ENCODE measurements at places on chromosomes 3 and 15. TPM values are rescaled to one million over a fixed set of nuclear protein-coding genes. Genes with fewer than 3 reads are reported as not detected.

DNA sequence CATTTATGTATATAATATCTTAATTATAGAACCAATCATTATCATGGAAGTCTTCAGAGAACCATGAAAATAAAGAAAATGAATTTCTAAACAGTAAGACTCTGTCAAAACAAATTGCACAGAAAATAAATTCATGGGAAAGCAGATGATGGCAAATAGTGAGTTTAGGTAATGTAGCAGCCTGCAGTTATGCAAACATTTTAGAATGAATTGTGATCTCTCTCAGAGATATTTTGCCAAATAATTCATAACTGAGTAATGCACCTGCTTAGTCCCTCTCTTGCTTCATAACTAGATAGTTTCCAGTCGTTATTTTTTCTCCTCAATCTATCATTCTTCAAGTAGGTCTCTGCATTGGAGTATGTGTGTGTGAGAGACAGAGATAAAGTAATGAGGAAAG, 492.7 kb upstream of the THBS1 start:
- no peaks in the 10 kb centered on the region for H3K4me1 ChIP-seq
- H3K36me3 ChIP-seq = no peaks in the 10 kb centered on the region
- no peak overlapping the region for H3K4me3 ChIP-seq
- H3K27me3 ChIP-seq = no peaks in the 10 kb centered on the region
- no peak overlapping the region for H3K27ac ChIP-seq

DNA sequence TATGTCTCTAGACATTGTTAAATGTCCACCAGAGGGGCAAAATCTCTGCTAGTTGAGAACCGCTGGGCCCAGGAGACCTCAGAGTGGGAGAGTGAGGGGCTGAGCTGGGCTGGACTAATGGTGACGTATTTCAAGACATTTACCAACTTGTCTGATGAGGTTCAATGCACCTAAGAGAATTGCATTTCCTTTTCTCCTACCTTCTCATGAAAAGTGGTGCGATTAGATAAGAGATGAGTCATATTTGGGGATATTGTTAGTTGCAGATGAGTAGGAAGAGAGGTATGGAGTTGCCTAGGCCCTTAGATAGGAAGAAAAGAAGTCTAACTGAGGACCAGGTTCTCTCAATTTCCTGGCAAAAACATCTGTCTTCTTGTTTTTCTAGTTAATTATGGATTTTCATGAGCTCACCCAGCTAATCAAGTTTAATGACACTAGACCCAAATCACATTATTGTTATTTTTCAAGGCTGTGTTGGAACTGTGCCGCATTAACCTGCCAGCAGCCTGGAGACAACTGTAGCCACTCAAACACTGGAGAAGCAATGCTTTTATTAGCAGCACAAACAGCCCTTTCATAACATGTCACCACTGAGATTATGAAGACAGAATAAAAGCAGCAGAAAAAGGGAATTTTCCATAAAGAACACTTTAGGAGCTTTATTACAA, 144.2 kb downstream of the PDCD6IP start:
- H3K4me1 ChIP-seq = no peaks in the 10 kb centered on the region
- H3K4me3 ChIP-seq = no peak overlapping the region
- H3K27ac ChIP-seq = no peak overlapping the region
- no peaks in the 10 kb centered on the region for H3K27me3 ChIP-seq
- H3K36me3 ChIP-seq = no peaks in the 10 kb centered on the region

GRCh38 chr15:41732483-41732882, 41.8 kb upstream of the MAPKBP1 start:
- H3K4me3 ChIP-seq = no peak overlapping the region
- DNase-seq = no peak
- peaks cover 53% of the 10 kb centered on the region for H3K36me3 ChIP-seq
- H3K27ac ChIP-seq = no peak overlapping the region
- no peaks in the 10 kb centered on the region for H3K27me3 ChIP-seq

FAM81A gene
- 2.2 TPM for total RNA-seq

- no peak overlapping the region for H3K4me3 ChIP-seq
- no peaks in the 10 kb centered on the region for H3K27me3 ChIP-seq
- H3K4me1 ChIP-seq = no peaks in the 10 kb centered on the region
- H3K36me3 ChIP-seq = no peaks in the 10 kb centered on the region
- H3K27ac ChIP-seq = no peak overlapping the region
These were observed 55.4 kb downstream of the EOMES start for GRCh38 chr3:27666708-27667107.

GASK1A gene
- total RNA-seq = 2.4 TPM

DNA sequence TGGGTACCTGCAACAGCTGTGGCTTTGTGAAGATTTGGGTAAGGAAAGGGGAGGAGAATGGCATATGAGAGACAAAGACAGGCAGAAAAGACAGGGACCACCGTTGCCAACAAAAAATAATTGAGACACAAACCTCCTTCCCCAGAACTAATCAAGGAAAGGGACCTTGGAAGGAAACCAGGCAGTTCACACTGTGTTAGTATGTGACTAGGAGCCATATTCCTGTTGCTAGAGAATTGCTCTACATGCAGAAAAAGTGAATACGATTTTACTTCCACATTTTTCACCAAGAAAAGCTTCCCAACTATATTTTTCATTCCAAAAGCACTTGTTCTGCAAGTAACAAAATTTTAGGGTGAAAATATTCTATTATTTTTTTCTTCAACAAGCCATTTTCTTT, 393.7 kb upstream of the ADAMTS9 start:
- DNase-seq = no peak
- no peak overlapping the region for H3K4me3 ChIP-seq
- H3K36me3 ChIP-seq = no peaks in the 10 kb centered on the region
- no peaks in the 10 kb centered on the region for H3K4me1 ChIP-seq
- H3K27ac ChIP-seq = no peak overlapping the region

- H3K36me3 ChIP-seq = no peaks in the 10 kb centered on the region
- no peaks in the 10 kb centered on the region for H3K27me3 ChIP-seq
- no peak overlapping the region for H3K4me3 ChIP-seq
- H3K4me1 ChIP-seq = no peaks in the 10 kb centered on the region
- no peak overlapping the region for H3K27ac ChIP-seq
These were observed 985.7 kb downstream of the TUSC7 start for GRCh38 chr3:117695321-117695720.

CPA3 gene
- total RNA-seq = 2.4 TPM

DNA sequence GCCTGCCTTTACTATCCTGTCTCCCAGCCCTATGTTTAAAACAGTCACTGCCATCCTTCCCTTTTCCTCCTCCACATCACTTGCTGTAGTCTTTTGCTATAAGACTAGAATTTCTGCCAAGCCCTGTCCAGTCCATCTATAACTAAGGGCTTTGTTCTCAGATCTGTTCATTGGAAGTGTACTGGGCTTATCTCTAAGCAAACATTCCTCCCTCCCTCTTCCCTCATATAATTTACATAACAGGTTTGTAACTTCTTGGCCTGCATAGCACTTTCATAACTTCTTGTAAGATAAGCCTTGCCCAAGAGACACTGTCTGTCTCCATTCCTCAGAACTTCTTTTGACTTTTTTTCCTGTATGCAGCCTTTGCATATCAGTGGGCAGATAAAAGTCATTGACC, 16.7 kb downstream of the TPRG1 start:
- no peak for DNase-seq
- H3K27me3 ChIP-seq = no peaks in the 10 kb centered on the region
- H3K4me1 ChIP-seq = peaks cover 5% of the 10 kb centered on the region
- no peak overlapping the region for H3K4me3 ChIP-seq
- H3K27ac ChIP-seq = no peak overlapping the region
